AML-193 (cell line): ENCODE measurements at places on chromosomes 1 and 21.
A peak's percentile ranks its signal among the peaks of the same experiment; 100 is the strongest.

GRCh38 chr1:179121159-179121938 lies 39.5 kb downstream of the TOR3A start:
- peak; percentile 67 for DNase-seq

DNA sequence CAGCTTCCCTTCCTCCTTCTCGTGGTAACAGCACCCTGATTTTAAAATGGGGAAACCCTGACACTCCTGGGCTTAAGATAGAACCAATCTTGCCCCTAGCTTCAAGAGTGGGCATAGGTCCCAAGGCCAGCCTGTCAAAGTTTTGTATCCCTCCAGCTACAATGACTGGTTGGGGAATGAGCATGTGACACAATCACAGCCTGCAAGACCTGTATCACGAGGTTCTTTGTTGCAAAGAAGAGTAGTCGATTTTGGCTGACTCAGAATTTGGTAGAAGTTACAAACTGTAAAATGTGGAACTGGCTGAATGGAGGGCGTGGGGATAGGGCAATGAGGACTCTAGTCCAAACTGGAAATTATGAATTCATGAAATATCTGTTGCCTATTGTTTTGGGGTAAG lies 18.7 kb downstream of the CTSK start:
- DNase-seq, result no peak

DNA sequence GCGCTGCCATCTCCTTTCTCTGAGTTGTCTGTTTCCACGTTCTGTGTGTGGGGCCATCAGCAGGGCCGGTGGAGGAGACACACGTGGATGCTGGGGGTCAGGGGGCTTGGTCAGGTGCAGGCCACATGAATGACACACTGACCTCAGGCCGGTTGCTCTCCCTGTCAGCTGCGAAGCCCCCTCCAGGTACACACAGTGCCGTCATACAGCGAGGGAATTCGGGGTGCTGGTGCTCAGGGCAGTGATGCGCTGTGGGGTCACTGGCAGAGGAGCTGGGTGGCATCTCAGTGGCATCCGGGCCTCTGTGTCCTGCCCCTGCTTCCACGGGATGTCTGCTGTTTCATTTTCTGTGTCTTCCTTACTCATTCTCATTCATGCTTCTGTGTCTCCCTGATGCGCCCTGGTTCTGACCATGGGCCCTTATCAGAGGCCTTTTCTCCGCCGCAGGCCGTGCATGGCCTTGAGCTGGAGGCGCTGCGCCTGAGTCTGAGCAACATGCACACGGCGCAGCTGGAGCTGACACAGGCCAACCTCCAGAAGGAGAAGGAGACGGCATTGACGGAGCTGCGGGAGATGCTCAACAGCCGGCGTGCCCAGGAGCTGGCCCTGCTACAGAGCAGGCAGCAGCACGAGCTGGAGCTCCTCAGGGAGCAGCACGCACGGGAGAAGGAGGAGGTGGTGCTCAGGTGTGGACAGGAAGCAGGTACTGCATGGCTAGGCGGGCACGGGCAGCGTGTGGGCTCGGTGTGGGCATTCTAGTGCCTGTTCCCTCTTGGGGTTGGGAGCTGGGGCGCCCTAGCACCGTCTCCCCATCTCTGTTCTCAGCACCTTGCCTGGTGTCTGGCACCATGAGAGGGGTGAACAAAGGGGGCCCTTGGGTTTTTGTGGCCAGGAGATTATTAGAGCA lies 22.6 kb downstream of the PCNT start:
- DNase-seq, result no peak

GRCh38 chr1:201845331-201846083 lies 16.6 kb downstream of the IPO9 start:
- DNase-seq, result no peak

- DNase-seq, result no peak
Measured at GRCh38 chr1:27832762-27833161, 2.2 kb downstream of the PPP1R8 start.

GRCh38 chr21:41361786-41362604 lies at the start of gene MX2:
MX2 (plus strand) TSS chr21:41362027; CDS start chr21:41376907, 14,880 bp downstream.
- DNase-seq, result peak; percentile 71

GRCh38 chr1:218397752-218398339 lies 52.7 kb downstream of the TGFB2 start:
- no peak for DNase-seq

DNA sequence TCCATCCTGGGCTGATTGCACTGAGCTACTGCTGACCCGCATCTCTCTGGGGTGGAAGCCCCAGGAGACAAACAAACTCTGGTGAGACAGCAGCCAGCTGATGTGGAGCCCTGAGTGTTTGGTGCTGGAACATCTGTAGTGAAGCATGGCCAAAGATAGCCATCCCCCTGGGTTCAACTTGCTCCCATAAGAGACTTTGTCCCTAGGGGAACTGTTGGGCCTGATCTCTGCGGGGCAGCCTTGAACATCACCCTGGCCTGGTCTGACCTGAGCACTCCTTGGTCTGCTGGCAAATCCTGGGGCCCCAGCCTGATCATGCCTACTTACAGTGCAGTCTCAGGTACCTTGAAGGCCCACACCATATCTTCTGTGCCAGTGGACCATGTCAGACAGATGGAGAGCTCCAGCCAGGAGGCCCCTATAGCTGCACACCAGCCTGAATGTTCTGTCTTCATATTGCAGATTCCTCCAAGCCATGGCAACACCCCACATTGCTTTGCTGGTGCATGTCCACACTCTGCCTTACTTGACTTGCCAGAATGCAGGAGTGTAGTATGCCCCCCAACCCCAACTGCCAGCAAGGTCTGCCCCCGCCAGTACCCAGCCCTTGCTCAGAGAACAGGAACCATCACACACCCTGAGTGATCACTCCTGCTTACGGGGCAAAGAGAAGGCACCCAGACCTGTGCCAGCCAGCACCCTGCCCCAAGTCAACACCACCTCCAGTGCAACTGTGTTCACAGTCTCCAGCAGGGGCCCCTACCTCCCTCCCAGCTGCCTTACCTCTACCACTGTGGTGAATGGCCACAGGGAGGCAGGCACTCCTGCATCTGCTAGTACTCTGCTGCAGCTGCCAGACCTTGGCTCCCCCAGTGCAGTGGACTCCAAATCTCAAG lies 690.5 kb upstream of the NR5A2 start:
- no peak for DNase-seq

- DNase-seq, result no peak
Measured at GRCh38 chr1:194710671-194711070, 1524.3 kb upstream of the B3GALT2 start.

DNA sequence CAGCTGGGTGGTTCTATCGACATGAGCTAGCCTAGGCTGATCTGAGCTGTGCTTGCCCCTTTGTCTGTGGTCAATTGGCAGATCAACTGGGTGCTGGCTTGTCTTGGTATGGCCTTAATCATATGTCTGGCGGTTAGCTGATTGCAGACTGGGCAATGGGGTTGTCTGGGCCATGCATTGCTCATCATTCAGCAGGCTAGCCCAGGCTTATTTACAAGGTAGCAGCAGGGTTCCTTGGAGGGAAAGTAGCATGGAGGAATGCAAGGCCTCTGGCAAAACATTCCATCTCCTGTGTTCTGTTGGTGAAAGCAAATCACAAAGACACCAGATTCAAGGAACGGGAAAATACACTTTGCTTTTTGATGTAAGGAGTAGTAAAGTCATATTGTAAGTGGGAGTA lies 84.0 kb upstream of the IVNS1ABP start:
- DNase-seq, result no peak

- no peak for DNase-seq
Measured at GRCh38 chr1:218592688-218593087, 247.6 kb downstream of the TGFB2 start.

GRCh38 chr1:197660389-197660788 lies 114.9 kb downstream of the DENND1B start:
- DNase-seq, result no peak

DNA sequence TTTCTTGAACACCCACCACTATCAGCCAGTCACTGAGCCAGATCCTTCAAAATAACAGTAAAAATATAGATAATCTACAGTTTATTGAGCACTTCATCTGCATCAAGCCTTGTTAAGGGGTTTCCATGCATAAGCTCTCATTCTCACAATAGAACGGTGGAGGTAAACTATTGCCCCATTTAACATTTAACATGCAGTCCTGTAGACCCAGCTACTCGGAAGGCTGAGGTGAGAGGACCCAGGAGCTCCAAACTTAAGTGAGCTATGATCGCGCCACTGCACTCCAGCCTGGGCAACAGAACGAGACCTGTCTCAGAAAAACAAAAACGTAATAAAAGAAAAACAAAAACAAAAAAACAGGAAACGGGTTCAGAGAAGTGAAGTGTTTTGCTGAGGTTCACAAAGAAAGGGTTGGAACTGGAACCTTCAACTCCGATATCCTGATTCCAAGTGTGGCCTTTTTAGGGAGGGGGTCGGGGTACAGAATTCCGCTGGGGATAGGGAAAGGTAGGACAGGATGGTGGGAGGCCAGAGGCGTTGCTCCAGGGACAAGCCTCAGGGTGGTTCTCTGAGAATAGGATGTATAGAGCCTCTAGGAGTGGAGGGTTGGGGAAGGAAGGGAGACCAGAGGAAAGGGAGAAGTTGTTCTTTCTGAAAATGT lies 11.6 kb upstream of the SESN2 start:
- DNase-seq, result no peak

DNA sequence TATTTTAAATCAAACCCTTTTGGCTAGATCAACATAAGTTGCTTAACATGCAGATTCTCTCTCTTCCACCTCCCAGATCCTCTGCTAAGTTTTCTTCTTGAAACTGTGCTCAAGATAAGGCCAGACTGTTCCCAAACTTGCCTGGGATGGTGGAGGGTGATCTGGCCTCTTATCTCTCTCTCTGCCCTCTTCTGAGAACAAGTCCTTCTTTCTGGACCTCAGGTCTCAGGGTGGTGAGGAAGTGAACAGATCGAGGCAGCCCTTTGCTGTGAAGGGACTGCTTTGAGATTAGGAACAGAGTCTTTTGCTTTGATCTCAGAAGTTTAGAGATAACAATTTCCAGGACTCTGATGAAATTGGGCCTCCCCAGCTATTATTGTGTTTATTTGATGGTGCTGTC lies 70.7 kb downstream of the HUNK start:
- no peak for DNase-seq

DNA sequence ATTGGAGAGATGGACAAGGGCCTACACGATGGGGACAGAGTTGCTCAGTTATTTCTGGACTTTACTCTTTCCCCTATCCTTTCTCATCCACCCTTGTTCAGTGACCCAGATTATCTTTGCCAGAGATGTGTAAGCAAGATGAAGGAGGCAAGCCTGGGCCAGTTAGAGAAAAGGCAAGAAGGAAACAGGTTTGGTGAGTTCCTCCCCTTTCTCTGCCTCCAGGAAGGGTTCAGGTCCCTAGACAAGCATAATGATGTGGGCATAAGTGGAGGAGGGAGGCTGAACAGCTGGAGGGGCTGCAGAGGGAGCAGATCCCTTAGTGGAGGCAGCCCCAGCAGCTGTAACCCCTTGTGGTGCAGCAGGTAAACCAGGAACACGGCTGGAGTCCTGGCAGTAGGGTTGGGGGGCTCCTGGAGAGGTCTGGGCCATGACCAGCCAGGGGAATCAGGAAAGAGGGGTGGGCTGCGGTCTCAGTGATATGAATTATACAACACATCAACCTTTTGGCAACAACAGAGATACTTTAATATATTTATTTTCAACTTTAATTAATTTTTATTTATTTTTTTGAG lies 9.2 kb upstream of the CDC42 start:
- no peak for DNase-seq

DNA sequence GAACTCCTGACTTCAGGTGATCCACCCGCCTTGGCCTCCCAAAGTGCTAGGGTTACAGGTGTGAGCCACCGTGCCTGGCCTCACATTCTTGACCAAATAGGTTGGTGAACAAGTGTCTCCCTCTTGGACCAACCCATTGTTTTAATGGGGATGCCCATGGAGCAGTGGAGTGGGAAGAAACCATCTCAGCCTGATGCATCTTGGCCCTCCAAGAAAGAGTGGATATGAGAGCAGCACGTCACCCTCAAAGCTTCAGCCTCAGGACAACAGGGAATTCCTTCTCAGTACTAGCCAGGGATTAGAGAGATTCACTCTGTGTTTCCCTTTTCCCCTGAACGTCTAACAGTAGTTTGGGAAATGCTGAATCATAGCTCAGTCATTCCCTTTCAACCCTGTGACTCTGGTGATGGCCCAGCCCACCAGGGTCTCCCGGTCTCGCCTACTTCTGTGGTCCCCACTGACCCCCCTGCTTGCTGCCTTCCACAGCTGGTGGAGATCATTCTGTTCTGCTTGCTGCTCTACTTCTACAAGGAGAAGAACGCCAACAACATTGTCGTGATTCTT lies 37.4 kb downstream of the NIPAL3 start:
- DNase-seq, result no peak

DNA sequence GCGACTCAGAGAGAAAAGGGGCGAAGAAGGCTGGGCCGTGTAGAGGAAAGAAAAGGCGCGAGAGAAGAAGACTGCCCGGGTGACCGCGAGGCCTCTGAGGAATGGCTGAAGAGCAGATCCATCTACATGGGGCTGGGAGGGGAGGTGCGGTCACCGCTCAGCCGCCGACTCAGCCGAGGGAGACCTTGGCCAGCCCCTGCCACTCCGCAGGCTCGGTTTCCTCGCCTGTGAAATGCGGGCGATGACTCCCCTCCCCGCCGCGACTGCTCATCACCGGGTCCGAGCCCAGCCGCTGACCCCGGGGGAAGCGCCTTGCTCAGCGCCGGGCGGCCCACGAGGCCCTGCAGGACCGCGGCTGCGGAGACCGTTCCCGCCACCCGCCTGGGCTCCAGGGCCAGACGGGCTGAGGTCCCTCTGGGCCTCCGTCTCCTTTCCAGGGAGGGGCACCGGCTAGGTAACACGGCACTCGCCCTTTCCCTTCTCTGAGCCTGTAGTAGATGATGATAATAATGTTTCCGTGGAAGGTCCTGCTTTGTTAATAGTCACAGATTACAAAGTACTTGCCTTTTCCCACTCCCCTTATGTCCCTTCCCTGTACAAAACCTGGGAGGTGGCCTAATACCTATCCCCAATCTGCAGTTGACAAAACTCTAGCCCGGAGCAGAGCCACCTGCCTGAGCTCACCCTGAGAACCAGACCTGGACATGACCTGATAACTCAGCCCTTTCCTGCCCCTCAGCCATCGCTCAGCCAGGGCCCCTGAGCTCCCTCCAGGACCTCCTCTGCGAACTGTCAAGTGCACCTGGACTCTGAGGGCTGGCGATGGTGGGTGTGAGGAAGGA lies 1.6 kb upstream of the BSND start:
- DNase-seq, result no peak

- DNase-seq, result no peak
Measured at GRCh38 chr1:76229279-76230005, 154.9 kb downstream of the ST6GALNAC3 start.

- DNase-seq, result no peak
Measured at GRCh38 chr1:1894354-1895059, 3.6 kb upstream of the GNB1 start.

GRCh38 chr1:85566890-85567289 lies 13.7 kb upstream of the CCN1 start:
- DNase-seq, result no peak
